ENCODE measurements at places on chromosomes 7 and 10. TPM values are rescaled to one million over a fixed set of nuclear protein-coding genes. Genes with fewer than 3 reads are reported as not detected.

- no peak for DNase-seq
Measured at GRCh38 chr7:148026713-148027112, 563.9 kb upstream of the C7orf33 start.

DNA sequence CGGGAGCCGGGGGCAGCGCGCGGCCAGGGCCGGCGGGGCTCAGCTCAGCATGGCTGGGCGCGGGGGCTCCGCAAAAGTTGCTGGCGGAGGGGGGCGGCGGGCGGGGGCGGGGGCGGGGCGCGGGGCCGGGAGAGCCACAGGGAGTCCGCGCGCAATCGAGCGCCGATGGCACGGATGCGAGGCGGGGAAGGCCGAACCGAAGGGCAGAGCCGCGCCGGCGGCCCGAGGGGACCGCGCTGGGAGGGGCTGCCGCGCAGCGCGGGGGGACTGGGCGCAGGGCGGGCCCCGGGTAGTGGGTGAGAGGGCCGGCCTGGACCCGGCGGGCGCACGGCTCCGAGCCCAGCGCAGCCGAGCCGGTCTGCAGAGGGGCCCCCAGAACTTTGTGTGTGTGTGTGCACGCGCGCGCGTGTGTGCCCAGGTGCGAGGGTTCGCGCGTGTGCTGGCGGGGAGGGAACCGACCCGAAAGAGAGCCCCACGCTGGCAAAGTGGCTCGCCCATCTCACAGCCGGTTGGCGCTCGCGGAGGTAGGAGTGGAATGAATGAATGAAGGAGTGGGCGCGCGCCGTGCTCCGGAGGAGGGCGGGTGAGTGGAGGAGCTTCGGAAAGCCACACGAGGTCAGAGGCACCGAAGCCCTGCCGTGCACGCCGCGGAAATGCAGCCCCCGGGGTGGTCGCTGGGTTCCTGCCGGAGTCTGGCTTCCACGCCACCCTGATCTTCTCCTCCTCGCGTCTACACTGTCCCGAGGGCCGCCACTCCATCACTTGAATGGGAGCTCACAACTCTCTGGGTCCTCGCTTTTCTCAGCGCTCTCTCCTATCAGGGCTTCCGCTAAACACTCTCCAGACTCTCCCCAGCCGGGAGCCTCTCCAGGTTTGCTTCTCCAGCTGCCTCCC, at the start of gene HIPK2:
HIPK2 (minus strand) TSS at position 51 of the 894 bp plus-strand sequence. CDS start 375 bp downstream, outside the sequence.
- DNase-seq, result peak; percentile 77

DNA sequence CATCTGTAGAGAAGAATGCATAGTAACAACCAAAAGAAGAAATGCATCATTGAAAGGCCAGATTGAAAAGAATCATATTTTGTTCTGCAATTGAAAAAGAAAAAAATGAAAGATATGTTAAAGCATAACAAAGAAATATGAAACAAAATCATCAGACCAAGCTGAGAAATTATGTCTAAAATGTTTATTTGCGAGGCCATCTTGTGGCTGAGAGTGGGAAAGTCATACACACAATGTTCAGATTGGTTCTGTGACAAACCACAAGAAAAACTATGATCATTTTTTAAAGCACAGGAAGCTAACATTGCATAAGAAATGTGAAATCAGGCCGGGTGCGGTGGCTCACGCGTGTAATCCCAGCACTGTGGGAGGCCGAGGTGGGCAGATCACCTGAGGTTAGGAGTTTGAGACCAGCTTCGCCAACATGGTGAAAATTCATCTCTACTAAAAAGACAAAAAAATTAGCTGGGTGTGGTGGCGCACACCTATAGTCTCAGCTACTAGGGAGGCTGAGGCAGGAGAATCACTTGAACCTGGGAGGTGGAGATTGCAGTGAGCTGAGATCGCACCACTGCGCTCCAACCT, 36.6 kb downstream of the ABCB5 start:
- no peak for DNase-seq

- DNase-seq, result no peak
Measured at GRCh38 chr10:99551158-99551557, 18.4 kb downstream of the NKX2-3 start.

- no peak for DNase-seq
Measured at GRCh38 chr10:78559661-78560340, 509.0 kb upstream of the ZMIZ1 start.

DNA sequence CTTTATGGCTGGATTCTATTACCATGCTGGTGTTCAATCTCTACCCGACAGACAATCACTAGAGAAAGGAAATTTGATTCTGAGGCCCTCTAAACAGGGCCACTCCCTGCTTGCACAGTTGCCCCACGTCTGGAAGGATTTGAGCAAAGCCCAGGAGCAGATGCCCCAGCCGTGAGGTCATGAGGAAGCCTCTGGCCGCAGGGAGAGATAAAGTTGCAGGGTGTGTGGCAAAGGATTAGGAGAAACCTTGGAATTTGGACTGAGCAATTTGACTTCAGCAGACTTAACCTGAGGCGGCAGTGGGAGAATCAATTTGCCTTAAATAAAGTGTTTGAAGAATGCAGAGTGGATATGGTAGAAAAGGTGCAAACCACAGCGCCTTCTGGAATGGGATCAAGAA, 40.2 kb upstream of the KLF6 start:
- no peak for DNase-seq

DNA sequence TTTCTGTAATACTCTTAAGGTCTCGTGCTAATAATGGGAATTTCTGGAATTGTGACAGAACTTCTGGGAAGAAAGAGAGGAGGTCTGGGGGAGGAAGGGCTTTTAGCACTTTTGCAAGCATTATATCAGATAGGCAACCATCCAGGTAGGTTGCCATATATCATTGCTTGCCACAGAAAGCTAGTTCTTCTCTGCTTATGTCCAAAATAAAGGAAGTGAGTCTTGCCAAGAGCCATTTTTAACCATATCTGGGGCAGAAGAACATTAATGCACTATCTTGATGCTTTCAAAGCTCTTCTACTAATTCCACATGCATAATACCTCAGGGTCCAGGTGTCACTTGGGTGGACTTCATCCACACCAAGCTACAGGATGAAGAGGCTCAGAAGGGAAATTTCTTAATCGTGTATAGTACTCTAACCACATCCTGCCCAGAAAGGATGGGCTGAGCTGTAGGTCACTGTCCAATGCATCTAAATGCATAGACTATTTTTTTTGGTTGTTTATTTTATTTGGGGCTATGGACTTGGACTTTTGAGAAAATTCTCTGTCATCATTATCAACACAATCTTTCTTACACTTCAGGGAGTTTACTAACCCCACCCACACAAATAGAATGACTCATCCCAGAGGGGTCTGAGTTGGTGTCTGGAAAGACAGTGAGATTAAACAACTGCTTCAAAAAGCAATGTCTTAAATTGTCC, 68.9 kb upstream of the ADO start:
- DNase-seq, result no peak

- DNase-seq, result peak; percentile 37
Measured at GRCh38 chr10:31146491-31147209, 115.0 kb upstream of the ZNF438 start.

DNA sequence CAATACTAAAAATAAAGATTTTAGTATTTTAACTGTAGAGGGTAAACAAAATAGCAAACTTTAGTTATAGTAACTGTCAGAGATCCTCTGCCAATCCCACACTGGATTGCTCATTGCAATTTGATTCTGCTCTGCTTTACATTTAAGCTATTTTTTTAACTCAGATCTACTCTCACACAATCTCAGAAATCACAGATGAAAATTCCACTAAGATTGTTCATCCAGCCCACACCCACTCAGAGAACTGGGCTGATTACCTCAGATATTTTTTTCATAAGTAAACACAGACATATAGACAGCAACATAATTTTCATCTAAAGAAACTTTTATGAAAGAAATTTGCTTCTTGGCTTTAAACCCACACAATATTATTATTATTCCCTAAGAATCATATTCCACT, 7.0 kb downstream of the OSBPL3 start:
- DNase-seq, result no peak

GRCh38 chr10:100348389-100348927, 1.4 kb downstream of the SCD start:
- DNase-seq, result no peak

DNA sequence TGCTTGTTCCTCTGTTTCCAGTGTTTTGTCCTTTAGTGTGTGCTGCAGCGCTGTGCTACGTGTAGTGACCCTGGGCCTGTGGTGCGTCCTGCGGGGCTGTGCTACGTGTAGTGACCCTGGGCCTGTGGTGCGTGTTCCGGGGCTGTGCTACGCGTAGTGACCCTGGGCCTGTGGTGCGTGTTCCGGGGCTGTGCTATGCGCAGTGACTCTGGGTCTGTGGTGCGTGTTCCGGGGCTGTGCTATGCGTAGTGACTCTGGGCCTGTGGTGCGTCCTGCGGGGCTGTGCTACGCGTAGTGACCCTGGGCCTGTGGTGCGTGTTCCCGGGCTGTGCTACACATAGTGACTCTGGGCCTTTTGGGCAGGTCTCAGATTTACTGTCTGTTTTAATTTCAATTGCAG, 60.1 kb downstream of the INPP5A start:
- DNase-seq, result no peak

GRCh38 chr7:156842740-156843140, 50.2 kb downstream of the LMBR1 start:
- no peak for DNase-seq

DNA sequence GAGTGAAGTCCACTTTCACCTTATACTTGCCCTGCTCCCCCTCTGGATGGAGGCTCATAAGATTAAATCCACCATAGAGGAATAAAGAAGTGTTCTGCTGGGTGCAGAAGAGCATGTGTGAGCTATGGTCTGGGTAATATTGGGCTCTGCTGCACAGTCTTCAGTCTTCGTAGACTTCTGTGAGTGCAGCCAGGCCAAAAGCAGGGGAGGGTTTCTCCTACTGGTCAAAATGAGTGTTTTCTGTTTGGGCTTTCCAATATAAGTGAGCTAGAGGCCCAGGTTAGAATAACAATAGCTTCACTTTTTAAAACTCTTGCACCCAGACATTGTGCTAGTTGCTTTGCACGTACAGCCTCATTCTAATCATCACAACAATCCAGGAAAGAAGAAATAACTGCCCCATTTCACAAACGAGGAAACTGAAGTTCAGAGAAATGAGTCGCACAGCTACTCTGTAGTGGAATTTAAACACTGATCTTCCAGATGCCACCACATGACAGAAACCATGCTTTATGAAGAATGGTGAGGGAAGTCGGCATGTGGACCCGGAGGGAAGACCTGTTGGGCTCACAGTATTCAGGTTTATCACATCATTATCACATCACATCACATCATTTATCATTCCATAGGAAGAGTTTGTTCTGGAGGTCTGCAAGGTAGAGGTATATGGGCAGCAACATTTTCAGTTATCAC, 23.8 kb upstream of the MSMB start:
- no peak for DNase-seq

DNA sequence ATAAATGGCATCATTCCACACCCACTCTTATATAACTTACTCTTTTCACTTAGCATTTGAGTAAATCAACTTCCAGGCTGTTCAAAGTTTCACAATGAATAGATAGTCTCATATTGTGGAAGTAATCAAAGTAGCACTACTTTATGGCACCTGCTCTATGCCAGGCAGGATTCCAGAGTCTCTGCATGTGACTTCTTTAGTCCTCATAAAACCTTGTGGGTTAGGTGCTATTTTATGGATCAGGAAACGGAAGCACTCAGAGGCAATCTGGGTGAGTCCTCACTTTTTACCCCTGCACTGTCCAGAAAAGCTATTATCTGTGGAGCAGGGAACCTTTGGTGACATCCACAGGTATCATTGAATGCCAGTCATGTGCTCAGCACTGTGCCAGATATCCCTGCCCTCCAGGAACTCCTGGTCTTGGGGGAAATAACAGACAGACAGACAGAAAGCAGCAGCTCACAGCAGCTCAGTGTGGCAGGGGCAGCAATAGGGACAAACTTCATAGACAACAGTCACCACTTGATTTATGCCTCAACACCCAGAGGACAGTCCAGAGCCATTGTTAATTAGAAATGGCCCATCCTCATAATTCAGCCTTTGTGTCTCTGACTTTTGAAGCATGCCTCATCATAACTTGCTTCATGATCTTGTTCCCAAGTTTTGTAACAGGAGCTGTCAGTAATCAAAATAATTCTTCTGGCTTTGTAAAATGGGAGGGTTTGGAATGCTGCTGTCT, 160.6 kb downstream of the SEC23IP start:
- no peak for DNase-seq

- no peak for DNase-seq
Measured at GRCh38 chr7:135253851-135254771, 20.5 kb downstream of the STRA8 start.

FEZF1 gene
- total RNA-seq, result not detected

ADAM22 gene
- total RNA-seq, result 4.6 TPM

PNLIPRP2 gene
- not detected for total RNA-seq

ZNF365 gene
- 0.94 TPM for total RNA-seq
